ENCODE measurements at places on chromosomes 3 and 15.

- no peak for DNase-seq
Measured at GRCh38 chr3:37905987-37906674, 44.5 kb downstream of the CTDSPL start.

DNA sequence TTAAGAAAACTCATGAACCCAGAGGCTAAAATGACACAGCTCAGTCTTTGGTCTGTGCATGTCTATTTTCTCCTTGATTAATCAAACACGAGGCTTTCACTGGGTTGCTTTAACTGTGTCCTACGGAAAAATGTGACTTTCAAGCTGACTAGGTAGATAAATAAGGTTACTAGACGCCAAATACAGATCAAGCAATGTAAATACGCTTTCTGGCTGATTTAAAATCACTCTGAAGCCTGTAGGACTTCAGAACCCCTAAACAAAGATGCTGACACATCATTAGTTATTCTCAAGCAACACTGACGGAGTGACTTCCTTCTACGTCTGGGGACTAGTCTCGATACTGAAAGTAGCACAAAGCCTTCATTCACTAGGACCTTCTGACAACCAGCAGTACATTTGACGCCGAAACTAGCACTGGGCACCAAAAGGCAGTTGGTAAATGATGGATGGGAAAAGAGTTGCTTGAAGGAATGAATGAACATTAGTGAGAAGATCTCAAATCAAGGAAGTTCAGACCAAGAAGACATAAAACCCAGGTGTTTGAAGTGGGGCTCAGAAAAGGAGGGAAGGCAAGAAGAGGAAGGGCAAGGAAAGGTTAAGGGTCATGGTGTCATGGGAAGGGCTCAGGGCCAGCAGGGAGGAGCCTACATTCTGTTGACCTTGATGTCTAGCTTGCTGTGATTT, 67.1 kb upstream of the CDV3 start:
- DNase-seq, result no peak

DNA sequence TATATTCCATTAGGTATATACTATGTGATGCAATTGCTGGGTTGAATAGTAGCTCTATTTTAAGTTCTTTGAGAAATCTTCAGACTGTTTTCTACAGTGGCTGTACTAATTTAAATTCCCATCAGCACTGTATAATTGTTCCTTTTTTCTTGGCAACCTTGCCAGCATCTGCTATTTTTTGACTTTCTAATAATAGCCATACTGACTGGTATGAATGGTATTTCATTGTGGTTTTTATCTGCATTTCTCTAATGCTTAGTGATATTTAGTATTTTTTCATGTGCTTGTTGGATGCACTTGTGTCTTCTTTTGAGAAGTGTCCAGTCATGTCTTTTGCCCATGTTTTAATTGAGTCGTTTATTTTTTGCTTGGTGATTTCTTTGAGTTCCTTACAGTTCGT, 145.1 kb upstream of the PLSCR5 start:
- DNase-seq, result no peak

GRCh38 chr3:46393554-46394434, 13.1 kb downstream of the CCR5AS start:
- DNase-seq, result no peak
